ENCODE measurements at places on chromosomes 16 and 17. TPM values are rescaled to one million over a fixed set of nuclear protein-coding genes. Genes with fewer than 3 reads are reported as not detected.

Gene MYH2
- polyA plus RNA-seq, result not detected

Gene AIPL1
- not detected for polyA plus RNA-seq

Gene TADA2A
- 6.4 TPM for polyA plus RNA-seq

Gene ALDH3A1
- polyA plus RNA-seq, result 0.14 TPM

Gene PRCD
- polyA plus RNA-seq, result not detected

Gene KRT24
- not detected for polyA plus RNA-seq

Gene NLGN2
- not detected for polyA plus RNA-seq
